ENCODE measurements at places on chromosomes 1 and 21.
A peak's percentile ranks its signal among the peaks of the same experiment; 100 is the strongest.

DNA sequence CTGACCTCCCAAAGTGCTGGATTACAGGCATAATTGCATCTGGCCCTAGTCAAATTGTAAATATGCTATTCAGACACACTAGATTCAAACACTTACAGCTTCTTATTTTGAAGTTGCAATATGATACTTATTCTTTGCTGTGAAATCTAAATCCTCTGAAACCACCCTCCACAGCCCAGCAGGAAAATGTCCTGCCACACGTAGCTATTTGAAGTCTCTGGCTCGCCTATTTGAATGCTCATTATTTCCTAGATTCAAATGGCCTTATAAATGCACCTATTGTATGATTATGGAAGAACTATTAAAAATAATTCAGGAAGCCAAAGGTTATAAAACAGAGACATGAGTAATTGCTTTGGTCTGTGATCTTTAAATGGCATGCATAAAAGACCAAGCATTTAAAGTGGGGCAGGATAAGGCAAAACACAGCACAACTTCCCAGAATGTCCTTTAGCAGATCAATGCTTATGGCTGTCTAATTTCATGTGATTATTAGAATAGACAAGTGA, 26.6 kb upstream of the FBXO28 start:
- no peak for DNase-seq

DNA sequence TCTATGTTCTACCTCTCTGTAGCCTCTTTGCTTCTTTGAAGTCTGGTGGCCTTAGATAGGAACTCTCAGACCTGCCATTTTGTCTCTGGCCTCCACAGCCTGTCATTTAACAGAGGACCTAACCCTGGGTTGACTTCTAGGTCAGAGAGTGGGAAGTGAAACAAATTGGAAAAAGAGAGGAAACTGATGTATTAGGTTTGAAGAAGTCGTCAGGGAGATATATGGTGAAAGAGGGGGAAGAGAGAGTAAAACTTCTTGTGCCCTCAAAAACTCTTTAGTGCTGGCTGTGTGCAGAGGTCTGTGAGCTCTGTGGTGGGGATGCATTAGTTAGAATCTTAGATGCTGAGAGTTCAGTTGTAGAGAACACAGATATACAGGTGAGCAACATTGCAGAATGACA, 30.2 kb upstream of the CD1D start:
- DNase-seq: no peak

DNA sequence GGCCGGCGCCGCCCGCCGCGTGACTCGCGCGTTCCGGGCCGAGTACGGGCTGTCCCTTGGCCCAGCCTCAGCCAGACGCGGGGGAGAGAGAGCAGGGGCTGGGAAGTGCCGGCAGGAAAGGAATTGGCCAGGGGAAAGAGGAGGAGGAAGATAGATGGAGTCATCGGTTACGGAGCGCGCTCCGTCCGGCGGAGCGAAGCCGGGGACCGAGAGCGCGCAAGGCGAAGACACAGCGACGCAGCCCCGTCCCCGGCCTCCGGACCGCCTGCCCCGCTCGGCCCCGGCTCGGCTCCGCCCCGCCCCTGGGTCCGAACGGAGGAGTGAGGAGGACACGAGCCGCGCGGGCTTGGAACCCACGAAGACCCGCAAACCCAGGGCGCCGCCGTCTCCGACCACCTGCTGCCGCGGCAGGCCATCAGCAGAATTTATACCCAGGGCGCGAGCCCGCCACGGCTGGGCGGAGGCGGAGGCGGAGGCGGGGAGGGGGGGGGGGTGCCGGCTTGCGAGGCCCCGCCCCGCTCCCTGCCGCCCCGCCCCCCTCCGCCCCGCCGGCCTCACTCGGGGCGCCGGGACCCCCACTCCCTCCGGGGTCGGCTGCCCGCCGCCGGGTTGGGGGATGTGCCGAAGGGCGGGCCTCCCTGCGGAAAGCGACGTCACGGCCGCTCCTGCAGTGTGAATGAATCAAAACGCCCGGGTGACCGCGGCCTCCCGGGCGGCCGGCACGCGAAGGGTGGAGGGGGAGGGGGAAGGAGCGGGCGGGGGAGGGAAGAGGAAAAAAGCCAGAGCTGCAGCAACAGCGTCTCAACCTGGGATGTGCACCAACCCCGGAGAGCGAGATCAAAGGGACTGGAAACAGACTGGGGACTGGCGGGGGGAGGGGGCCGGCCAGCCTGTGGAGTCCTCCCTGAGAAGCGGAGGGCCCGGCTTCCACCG, at the start of gene LHX4:
LHX4 (plus strand) TSS at position 782 of the 933 bp plus-strand sequence. CDS start 266 bp downstream, outside the sequence.
- DNase-seq: peak; percentile 50

DNA sequence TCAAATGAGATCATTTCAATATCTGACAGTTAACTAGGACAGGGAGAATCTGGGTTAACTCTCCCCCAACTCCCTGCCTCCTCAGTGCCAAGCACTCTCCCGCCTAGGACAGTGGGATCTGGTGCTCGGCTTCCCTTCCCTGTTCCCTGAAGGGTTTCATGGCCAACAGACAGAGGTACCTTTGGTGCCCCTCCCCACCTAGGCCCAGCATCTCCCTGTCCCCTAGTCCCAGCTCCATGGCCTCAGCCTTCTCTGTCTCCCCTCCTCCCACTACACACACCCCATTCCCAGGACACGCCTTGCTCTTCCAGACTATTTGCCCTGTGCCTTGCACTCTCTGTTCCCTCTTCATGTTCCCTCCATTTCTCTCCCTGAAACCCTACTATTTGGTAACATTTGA, 77.1 kb downstream of the CD247 start:
- no peak for DNase-seq

GRCh38 chr1:37989361-37989930, 376 bp downstream of the SF3A3 start:
- DNase-seq: peak; percentile 67

GRCh38 chr1:16612332-16613172, 812 bp downstream of the NBPF1 start:
- DNase-seq: peak; percentile 77

DNA sequence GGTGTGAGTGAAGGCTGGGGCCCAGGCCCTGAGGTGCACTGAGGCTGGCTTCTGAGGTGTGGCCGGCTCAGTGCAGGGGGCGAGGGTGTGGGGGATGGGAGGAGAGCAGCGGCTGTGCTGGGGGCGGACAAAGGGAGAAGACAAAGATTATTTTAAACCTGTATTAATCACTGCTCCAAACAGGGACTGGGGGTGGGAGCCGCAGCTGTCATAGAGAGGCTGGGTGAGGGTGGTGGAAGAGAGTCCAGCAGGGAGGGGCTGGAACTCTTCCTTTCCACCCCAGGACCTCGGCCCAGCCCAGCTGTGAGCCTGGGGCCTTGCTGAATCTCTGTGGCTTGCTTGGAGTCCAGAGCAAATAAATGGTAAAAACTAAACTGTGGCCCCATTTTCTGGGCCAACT, 106.9 kb downstream of the KCND3 start:
- no peak for DNase-seq

GRCh38 chr1:63799820-63800219, 26.0 kb downstream of the ROR1 start:
- no peak for DNase-seq

DNA sequence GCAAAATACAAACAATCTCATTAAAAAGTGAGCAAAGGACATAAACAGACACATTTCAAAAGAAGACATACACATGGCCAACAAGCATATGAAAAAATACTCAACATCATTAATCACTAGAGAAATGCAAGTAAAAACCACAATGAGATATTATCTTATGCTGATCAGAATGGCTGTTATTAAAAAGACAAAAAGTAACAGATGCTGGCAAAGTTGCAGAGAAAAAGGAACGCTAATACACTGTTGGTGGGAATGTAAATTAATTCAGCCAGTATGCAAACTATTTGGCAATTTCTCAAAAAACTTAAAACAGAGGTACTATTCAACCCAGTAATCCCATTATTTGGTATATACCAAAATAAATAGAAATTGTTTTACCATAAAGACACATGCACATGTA, 32.2 kb upstream of the TNFSF18 start:
- DNase-seq: no peak

DNA sequence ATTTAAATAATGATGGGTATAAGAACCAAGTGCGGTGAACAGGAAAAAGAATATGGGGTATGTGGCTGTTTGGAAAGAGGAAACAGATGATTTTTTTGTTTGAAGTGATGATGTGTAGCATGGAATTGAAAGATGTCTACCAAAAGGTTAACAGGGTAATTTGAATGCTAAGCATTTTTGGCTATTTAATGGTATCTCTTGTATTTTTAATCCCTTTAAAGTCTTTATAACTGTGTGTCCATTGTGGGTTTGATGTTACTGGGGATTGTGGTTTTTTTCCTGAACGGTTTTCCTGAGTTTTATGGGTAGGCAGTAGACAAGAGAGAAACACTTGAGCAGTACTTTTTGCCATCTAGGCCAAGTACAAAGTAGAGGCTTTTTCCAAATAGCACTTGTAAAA, 63.2 kb downstream of the PRDM2 start:
- DNase-seq: no peak

GRCh38 chr1:77467021-77467595, 185.3 kb downstream of the AK5 start:
- DNase-seq: no peak

GRCh38 chr1:44705470-44705869, 25.5 kb downstream of the RNU5D-1 start:
- no peak for DNase-seq

- DNase-seq: no peak
Measured at GRCh38 chr1:151809290-151809984, 4.2 kb upstream of the LINGO4 start.

GRCh38 chr21:34724857-34725195, 56.0 kb downstream of the CLIC6 start:
- no peak for DNase-seq

DNA sequence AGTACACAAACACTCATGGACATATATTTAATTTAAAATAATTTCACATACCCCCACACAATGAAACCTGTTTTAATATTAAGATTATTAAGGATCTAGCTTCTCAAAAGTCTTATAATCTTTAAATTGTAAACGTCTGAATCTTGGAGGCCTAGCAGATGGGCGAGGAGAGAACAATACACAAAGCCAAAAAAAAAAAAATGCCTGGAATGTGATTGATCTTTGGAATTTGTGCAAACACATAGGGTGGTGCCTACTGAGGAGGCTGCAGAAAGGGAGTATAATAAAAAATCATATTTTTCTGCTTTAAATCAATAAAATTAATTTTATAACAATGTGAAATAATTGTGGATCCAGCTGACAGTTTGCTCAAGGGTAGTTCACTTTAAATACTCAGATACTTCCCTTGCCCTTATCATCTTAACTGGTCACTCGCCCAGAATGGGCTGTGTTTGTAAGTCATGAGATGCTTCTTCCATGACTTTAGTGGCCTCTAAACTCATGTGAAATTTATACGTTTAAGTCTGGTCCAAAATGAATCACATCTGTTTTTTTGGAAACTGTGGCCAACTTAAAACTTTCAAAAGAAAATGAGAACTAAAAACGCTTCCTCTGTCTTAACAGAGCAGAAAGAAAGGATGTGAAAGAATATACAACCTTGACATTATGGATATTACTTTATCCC, 802.8 kb upstream of the CXADR start:
- no peak for DNase-seq

- DNase-seq: no peak
Measured at GRCh38 chr1:242569867-242570266, 45.4 kb upstream of the PLD5 start.

- no peak for DNase-seq
Measured at GRCh38 chr21:39796466-39796865, 51.5 kb downstream of the IGSF5 start.

GRCh38 chr1:173205146-173206051, 1.7 kb downstream of the TNFSF4 start:
- DNase-seq: no peak

- DNase-seq: no peak
Measured at GRCh38 chr1:202850593-202851362, 38.2 kb downstream of the RABIF start.

- no peak for DNase-seq
Measured at GRCh38 chr1:243407284-243408018, 151.6 kb downstream of the SDCCAG8 start.

GRCh38 chr1:37513795-37514349, 694 bp downstream of the MEAF6 start:
- DNase-seq: peak; percentile 62

DNA sequence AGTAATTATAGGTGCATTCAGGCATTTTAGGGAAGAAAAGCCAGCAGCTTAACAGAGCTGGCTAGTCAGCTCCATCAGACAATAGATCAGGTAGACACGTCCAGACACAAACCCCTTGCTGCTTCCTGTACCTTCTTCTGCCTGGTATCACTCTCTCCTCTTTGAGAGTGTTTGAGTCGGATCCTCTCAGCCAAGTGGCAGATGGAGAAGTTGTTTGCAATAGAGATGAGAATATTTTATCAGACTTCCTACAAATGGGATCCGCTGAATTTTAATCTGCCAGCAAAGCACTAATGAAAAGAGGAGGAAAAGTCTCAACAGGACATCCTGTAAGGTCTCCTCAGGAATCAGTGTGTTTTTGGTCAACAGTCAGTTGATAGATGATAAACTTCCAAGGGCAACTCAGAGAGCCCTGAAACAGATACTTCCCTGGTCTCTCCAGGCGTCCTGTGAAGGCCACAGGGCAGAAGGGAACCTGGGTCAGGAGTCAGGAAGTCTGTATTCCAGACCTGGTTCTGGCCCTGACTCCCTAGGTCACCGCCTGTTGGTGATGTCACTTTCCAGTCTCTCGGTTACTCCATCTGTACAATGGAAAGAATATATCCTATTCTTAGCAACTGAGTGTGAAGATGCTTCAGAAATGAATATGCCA, 62.1 kb upstream of the PROX1 start:
- DNase-seq: no peak

- DNase-seq: no peak
Measured at GRCh38 chr1:241310451-241310850, 46.6 kb downstream of the RGS7 start.

DNA sequence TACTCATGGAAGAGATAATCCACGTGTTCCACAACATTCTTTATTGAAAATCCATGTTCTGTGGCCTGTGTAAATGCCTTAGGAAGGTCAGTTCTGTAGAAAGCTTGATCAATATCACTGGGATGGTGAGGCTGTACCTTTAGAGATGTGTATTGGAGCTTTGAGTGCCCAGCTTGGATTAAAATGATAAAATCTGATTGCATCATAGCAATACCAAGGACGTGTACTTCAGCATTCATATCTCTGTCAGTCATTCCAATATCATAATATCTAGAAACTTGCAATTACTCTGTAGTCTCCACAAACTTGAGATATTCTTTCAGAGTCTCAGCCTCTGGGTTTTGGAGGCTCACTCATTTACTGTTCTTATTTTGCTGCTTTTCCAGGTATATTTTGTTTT, 31.6 kb downstream of the IFI44 start:
- no peak for DNase-seq
